ENCODE measurements at places on chromosomes 2 and 18.

GRCh38 chr2:103898561-103898960 lies 955.4 kb upstream of the POU3F3 start:
- no peak for DNase-seq

DNA sequence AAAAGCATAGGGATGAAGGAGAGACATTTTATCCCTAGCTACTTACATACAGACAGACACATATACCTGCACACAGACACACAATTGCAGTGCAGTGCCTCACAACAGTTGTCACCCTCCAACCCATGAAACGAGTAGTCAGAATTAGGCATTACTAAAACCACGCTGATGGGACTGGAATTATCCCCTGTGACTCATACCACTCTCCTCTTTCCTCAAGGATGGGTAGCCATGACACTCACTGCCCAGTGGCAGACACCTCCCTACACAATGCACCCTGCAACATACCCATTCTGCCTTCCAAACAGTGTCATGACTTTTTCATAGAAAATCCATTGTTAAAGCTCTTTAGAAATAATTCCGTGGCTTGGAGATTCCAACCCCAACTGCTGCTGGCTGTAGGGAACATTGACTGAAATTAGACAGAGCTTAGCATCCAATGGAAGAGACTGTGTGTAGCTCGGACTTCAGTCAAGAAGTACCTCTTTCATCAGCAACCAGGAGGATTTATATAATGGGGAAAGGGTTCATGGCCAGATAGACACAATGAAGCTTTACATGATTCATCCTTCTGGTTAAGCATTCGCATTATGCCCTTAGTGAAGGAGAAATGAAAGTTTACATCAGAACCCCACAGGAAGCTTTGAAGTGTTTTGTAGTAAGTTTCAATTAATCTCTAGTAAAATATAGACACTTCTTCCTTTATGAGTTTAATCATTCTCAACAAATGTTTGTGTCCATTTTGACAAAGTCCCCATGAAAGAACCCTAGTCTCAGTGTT lies 155.2 kb downstream of the FBXO15 start:
- no peak for DNase-seq

- DNase-seq = no peak
These were observed 26.0 kb downstream of the SATB2 start for GRCh38 chr2:199431746-199432213.

DNA sequence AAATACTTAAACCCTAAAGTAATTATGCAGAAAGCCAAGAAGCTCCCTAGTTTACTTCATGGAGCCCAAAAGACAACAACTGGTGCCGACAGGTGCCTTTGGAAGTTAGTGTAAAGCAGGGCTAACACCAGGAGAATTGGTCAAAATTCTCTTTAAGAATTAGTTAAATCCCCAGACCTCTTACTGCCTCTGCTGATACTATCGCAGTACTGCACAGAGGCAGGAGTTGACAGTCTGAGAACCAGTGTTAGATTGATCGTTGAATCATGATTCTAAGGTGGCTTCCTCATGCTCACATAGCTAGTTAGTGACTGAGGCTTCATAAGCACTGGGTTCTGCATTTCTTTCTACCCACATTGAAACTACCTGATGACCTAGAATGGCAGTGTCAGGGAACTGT lies 445.0 kb downstream of the XIRP2 start:
- no peak for DNase-seq

DNA sequence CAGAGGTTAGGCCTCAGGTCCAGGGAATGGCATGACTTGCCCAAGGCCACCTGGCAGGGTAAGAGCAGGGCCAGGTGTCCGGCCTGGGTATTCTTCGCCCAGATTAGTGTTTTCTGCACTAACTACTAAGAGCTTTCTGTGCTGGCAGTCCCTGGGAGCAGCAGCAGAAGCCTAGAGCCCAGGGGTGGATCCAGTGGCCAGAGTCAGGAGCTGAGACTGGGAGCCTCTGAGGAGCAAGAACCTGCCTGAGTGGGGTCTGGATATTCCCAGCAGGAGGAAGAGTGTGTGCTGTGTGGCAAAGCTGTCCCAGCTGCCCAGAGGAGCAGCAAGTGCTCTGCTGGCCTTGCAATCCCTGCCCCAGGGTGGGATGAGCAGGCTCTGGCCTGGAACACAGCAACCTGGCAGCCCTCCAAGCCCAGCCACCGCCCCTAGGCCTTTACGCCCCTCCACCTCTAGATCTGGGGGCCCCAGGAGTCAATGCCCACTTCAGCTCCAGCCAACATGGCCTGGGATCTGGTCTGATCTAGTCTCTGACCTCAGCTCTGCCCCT lies 30.7 kb upstream of the GPAT2 start:
- no peak for DNase-seq

- DNase-seq = no peak
These were observed 286.4 kb upstream of the CNTNAP5 start for GRCh38 chr2:123738643-123739042.

- DNase-seq = no peak
These were observed 78.2 kb downstream of the EHBP1 start for GRCh38 chr2:62783679-62784078.

DNA sequence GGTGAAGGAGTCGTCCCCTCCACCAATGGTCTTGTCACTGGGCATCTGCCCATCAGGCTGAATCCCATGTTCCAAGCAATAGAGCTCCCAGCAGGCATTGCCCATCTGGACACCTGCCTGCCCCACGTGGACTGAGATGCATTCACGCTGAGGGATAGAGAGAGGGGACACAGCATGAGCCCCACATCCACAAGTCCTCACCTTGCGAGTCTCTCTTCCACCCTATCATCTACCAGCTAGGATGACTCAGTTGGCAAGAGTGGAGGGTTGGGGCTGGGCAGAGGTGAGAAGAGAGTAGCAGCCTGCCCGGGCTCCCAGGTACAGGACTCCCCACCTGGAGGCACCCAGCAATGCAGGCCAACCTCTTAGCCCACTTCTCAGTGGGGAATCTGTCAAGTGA lies 959 bp upstream of the TUBA4B start:
- DNase-seq = no peak

DNA sequence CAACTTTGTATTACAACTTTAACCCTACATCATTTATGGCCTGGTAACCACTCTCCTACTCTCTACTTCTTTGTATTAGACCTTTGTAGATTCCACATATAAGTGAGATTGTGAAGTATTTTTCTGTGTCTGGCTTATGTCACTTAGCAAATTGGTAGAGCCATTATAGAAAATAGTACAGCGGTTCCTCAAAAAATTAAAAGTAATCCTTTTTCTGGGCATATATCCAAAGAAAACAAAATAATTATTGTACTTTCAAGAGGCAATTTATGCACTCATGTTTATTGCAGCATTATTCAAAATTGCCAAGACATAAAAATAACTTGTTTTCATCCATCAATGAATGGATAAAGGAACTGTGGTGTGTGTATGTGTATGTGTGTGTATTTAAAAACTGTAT lies 537.5 kb upstream of the FSIP2 start:
- no peak for DNase-seq

- DNase-seq = peak; percentile 66
These were observed at the start of the genes DOK1 and LOXL3 for GRCh38 chr2:74553892-74554819. Gene DOK1 (plus strand): TSS chr2:74554720. CDS start chr2:74554755, 35 bp downstream. Gene LOXL3 (minus strand): TSS chr2:74553942. CDS start chr2:74552634, 1,308 bp downstream.

Data from DMS79 treated with DMSO at 0.1 percent for 48 hours (cell line).